Activated naive CD4-positive, alpha-beta T cell treated with anti-CD3 and anti-CD28 coated beads, Interleukin-2, amount 10 ng/mL, durations not matched to agents 7 days and 5 days (primary cell): ENCODE measurements at places on chromosomes 1 and 21.

- DNase-seq: no peak
These were observed 52.2 kb downstream of the FHAD1 start for GRCh38 chr1:15299179-15299578.

DNA sequence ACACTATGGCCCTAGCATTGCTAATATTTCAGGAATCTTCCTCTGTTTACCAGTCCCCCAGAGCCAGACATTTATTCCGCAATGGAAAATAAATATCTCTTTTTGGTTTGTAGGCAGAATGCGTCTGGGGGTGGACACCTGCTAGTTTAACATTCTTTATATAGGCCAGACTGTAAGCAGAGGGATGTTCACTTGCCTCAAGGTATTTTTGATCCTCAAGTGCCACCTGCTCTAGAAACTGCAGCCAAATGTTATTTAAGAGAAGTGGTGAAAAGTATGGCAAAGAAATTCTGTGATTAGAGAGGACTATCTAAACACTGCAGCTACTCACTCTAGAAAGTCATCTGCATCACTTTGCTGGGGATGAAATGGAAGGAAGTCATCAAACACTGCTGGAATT lies 164.7 kb downstream of the NEGR1 start:
- DNase-seq: no peak

DNA sequence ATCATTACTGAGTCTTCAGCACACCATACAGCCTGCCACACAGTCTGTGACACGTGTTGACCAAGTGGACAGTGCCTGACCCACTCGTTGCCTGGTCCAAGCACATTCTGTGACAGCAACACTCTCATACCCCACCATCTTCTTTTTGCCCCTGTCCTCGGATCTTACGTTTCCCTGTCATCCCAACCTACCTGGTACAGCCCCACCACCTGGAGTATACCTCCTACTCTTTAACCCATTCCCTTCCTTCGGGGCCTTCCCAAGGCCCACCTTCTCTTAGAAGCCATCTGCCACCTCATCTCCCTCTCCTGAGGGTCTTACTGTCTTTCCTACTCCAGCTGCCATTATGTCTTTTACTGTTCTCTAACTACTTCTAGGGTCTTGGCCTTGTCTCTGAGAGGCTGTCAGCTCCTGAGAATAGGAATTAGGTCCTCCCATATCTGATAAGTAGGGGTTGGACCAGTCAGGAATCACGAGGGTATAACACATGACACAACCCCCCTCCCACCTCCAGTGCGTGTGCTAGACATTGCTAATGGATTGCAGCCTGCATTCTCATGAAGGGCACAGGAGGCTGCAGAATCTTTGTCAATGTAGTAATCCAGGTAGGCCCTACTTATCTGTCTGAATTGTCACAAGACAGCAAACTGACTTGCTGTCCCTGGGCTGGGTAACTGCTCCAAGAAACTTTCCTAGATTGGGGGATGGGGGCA lies 13.0 kb downstream of the GRHL3 start:
- DNase-seq: no peak

GRCh38 chr1:245673881-245674414 lies 519.2 kb downstream of the KIF26B start:
- no peak for DNase-seq

- no peak for DNase-seq
These were observed 58.6 kb downstream of the PBX1 start for GRCh38 chr1:164617377-164618201.

DNA sequence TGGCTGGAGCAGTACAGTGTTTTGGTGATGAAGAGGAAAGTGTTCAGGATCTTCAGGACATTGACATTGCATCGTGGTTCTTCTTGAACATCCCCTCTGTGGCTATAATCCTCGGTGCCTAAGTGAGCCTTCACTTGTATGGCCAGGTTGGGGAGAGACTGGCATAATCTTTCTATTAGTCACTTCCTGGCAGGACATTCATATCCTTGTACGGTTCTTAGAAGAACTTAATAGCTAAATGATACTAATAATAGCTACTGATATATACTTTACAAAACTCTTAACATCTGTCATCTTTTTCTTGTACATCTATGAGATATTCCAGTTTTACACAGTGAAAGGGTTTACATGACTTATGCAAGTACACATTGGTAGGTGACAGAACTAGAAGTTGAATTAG lies 35.8 kb downstream of the CELF3 start:
- DNase-seq: no peak
